ENCODE measurements at places on chromosomes 13 and 19. TPM values are rescaled to one million over a fixed set of nuclear protein-coding genes. Genes with fewer than 3 reads are reported as not detected.

DNA sequence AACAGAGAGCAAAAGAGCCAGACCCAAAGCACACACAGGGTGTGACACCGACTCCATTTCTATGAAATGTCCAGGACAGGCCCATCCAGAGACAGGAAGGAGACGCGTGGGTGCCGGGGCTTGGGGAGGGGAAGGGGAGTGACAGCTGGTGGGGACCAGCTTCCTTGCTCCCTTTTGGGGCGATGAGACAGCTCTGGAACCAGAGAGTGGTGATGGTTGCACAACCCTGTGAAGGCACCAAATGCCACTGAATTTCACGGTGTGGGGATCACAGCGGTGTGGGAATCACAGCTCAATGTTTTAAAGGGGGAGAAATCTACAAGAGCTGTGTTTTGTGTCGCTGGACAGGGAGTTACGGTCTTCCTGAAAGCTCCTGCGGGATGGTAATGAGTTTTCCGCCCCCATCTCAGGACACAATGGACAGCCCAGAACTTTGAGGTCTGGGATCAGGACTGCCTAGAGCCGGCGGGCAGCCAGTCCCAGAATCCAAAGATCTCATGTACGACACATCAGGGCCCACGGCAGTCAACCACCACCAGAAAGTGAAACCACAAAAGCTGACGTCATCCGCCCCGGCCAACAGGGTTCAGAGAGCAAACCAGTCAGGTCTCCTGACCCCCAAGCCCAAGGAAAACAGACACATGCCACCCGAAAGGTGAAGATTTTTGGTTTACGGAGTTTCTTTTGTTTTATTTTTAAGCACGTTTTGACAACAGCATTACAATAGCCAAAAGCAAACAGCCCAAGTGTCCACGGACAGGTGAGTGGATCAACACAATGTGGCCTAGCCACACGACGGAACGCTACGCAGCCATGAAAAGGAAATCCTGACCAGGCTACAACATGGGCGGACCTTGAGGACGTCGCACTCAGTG lies 7.3 kb downstream of the SGTA start:
- DNase-seq, result peak; percentile 38

DNA sequence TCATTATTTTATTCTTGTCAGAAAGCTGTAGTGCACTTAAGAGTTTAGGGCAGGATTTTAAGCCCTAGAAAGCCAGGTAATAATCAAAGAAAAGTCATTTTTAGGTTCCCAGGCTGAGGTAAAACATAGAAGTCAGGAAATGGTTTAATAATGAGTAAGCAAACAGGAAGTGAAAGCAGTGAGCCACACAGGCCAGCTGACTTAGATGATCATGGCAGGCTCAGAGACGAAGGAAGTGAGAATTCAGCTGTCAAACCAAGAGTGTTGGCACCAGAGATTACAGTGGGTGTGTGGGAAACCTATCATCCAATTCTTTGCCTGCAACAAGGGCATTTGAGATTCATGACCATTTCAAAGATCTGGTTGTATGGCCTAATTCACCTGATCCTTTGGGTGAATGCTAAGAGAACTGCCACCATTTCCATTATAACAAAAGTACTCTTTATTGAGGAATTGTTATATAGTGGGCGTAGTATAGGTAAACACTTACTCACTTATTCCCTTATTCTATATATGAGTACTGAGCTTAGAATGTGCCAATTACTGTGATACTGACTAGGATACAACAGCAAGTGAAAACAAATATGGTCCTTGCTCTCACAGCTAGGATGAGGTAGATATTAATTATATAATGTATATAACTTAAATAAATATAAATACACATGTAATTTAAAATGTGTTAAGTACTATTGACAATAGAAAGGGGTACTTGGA lies 103.7 kb upstream of the EDNRB start:
- DNase-seq, result peak; percentile 43

- no peak for DNase-seq
Measured at GRCh38 chr19:4557971-4558941, 1.2 kb downstream of the SEMA6B start.

DNA sequence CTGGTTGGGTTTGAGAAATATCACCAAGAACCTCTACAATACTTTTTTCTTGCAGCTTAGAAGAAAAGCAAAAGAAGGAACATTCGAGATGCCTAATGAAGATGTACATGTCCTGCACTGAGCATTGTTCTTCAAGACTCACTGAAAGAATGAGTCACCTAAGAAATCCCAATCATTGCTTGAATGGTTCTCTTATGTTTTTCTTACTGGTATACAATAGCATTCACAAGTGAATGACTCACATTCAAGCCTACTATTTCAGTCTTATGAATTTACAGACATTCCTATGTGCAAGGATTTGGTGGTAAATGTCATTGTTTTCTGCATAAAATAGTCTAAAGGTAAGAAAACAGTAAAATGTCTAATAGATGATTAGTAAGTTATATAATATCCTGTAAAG lies 594.6 kb downstream of the PCDH9 start:
- DNase-seq, result peak; percentile 55

- DNase-seq, result peak; percentile 48
Measured at GRCh38 chr19:6774821-6775707, 2.6 kb downstream of the VAV1 start.

DNA sequence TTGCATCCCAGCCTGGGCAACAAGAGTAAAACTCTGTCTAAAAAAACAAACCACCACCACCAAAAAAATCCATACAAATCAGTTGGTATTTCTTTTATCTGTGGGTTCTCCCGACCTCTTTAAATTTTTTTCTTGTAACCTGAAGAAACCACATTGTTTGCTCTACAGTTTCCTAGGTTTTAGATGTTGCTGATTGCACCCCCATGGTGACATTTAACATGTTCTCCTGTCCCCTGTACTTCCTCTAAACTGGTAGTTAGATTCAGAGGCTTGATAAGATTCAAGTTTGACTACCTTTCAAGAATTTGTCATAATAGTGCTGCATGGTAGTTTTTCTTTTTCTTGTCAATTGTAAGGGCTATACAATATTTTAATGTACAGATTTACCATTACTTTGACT lies 24.0 kb downstream of the ALG5 start:
- DNase-seq, result no peak

DNA sequence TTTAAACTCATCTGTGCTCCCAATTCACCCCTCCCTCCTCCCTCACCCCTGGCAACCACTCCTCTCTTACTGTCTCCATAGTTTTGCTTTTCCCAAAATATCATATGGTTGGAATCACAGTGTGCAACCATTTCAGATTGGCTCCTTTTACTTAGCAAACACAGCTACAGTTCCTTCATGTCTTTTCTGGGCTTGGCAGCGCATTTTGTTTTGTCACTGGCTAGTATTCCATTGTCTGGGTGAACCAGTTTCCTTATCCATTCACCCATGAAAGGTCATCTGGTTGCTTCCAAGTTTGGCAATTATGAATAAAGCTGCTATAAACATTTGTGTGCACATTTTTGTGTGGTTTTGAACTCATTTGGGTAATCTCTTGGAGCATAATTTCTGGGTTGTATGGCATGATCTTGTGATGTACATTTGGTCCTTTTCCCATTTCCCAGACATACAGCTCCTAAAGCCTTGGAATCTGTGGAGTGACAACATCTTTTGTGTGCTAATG lies 23.9 kb upstream of the GAS6 start:
- DNase-seq, result no peak

- no peak for DNase-seq
Measured at GRCh38 chr13:97371486-97372109, 62.4 kb upstream of the RAP2A start.

DNA sequence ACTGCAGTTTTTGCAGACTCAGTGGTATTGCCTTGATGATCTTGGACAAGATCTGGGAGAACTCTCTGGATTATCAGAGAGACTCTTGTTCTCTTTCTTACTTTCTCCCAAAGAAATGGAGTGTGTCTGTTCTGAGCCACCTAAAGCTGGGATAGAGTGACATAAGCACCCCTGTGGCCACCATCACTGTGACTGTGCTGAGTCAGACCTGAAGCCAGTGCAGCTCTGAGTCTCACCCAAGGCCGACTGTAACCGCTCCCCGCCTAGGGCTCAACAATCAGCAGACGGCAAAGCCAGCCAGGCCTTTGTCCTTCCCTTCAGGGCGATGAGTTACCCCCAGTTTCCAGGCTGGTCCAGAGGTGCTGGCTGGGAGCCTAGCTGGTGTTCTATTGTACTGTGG lies 795.6 kb downstream of the UQCRFS1 start:
- no peak for DNase-seq

- no peak for DNase-seq
Measured at GRCh38 chr13:113641426-113641825, 16.6 kb downstream of the ATP4B start.

DNA sequence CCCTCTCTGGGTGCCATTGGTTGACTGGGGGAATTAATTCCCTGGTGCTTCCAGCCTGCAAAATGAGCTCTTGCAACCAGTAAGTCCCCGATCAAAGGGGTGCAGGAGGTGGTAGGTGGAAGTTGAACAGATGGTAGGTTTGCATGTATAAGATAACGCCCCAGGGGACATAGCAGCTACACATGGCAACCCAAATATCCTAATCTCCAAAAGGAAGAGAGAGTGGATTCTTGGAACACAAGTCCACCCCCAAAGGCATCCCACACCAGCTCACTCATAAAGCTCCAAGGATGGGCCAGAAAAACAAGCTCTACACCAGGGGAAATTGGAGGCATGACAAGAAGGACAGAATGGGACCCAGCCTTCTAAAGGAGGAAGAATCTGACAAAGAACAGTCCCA lies 4.8 kb downstream of the CD209 start:
- DNase-seq, result no peak

DNA sequence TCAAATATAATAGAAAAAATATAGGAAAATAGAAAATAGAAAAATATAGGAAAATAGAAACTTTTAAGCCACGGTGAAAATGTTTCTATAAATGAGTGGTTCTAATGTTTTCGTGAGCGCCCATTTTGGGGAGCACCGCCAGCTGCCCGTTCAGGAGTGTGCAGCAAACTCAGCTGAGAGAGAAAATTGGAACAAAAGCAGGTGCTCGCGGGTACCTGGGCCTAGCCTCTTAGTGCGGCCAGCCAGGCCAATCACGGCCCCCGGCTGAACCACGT lies 204 bp upstream of the PDX1 start:
- DNase-seq, result no peak

DNA sequence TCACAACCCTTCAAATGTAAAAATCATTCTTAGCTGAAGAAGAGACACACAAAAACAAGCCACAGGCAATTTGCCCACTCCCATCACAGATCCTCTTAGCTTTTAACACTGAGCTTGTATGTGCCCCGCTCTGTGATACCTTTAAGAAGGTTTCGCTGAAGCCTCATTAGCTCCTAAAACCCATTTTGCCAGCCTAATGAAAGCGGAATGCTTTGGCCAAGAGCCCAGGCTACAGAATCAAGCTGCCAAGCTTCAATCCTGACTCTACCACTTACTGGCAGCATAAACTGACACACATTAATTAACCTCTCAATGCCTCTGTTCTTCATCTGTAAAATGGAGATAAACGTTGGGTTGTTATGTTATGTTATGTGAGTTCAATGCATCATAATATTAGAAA lies 10.5 kb downstream of the ZNF112 start:
- DNase-seq, result no peak

- DNase-seq, result no peak
Measured at GRCh38 chr13:107121793-107122192, 553.9 kb upstream of the ARGLU1 start.

DNA sequence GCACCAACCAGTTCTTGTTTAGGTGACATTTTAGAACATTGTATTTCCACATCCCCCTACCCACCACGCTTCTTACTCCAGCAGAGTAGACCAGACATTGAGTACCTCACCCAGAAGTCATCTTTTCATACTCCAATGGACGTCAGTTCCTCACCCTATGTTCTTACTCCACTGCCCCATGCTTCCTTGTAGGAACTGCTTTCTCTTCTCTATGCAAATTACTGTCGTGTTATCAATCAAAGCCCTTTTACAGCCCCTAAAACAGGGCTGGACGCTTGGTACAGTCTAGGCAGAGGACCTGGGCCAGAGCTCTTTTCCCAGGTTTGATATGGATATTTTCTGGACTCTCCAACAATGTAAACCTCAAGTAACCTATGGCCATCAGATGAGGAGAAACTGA lies 58.2 kb downstream of the USP12 start:
- no peak for DNase-seq

GRCh38 chr13:66748712-66749111 lies 481.4 kb downstream of the PCDH9 start:
- DNase-seq, result no peak

GRCh38 chr19:38107129-38107528 lies 116.9 kb downstream of the DPF1 start:
- DNase-seq, result no peak

DNA sequence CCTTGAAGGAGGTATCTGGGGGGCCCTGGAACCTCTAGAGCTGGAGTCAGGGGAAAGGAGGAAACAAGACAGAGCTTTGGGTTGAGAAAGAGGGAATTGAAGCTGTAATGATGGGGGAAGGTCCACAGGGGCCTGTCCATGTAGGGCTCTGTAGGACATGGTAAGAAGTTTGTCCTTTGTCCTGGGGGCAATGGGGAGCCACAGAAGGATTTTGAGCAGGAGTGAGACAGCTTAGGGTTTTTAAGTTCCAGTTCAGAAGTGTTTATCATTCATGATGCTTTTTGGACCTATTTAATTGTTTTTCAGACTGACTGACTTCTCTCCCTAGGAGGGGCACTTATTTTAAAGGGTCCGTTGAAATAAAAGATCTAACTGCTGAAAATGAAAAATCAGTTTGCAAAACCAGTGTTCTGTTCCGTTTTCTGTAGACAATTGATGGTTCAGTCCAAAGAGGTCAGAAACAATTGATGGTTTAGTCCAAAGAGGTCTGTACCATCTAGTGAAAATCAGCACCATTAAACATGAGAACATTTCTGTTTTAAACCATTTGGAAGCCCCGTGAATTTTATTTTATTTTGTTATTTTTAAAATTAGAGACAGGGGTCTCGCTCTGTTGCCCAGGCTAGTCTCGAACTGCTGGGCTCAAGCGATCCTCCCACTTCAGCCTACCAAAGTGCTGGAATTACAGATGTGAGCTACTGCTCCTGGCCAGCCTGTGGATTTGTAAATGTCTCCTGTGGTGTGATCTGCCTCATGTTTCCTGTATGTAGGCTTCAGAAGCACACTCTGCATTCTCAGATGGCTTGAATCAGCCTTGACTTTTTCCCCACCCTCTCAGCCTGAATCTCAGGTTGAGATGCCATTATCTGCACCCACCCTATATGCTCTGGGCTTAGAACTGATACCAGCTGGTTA lies 8.4 kb downstream of the PLD3 start:
- no peak for DNase-seq

The PSG11 gene
- total RNA-seq, result not detected

The EBI3 gene
- 1.2 TPM for total RNA-seq

The LILRA1 gene
- not detected for total RNA-seq

The NRTN gene
- 0.23 TPM for total RNA-seq

The TMEM145 gene
- total RNA-seq, result not detected

The VAV1 gene
- not detected for total RNA-seq

The KIR2DL4 gene
- total RNA-seq, result not detected

The RASGRP4 gene
- 0.62 TPM for total RNA-seq

The C1QTNF9B gene
- total RNA-seq, result not detected

The LGALS14 gene
- not detected for total RNA-seq
